ENCODE measurements at places on chromosomes 2 and 18.

GRCh38 chr2:101524806-101525430, 50.0 kb upstream of the RFX8 start:
- no peak for DNase-seq

DNA sequence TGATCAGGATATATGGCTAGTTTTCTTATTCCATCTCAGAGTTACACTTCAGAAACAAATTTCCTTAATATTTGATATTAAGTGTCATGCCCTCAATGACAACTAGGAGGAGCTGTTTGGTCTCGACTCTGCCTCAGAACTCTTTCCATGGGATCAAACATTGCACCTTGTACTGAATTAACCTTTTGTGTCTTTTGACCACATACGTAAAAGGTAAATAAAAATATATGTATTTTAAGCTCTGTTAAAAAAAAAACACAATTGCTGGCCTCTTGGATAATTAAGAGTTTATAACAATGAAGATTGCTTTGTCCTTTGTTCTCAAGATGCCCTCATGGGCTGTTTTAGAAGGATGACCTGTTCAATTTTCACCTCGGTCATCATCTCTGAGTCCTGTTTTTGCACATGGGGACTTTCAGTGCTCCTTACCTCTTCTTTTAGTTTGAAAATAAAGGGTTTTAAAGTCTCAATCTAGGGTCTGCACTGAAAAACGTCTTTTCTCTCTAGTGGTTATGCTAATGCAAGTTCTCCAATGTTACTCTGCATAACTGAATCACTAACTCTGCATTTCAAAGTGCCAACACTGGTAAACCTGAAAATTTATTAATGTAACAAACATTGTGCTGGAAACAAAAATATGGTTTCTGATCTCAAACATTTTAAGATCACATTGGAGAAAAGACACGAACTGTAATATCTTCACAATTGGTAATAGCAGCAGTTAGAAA, 18.8 kb upstream of the FN1 start:
- DNase-seq = no peak

- no peak for DNase-seq
Observed at GRCh38 chr18:27959101-27959500, 217.8 kb downstream of the CDH2 start.

DNA sequence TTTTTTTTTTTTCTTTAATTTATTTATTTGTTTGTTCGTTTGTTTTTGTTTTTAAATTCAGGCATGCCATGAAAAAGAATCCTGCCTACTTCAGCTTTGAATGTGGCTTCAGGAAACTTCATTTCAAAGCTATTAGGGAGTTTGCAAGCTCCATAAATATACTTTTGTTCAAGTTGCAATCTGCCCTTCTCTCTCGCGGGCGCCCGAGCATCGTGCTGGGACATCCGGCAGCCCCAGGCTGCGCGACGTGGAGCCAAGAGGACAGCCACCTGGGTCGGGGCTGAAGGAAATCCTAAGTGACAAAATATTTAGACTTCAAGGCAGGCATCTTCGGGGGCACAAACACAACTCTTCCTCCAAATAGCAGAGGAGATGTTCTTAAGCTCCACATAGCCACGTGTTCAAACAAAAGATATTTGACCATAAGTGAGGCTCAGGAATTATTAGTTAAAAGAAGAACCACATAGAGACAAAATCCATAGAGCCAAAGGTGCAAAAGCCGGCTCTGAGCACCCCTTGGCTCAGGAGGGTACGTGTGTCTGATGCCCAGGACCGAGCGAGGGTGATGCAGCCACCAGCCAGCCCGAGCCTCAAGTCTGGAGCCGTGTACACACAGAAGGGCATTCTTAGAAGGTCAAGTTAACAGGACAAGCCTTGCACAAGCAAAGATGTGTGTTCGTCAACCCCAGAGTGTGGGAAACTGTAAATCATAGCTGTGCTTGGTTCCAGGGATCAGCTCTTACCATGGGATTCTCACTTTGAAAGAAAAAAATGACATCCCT, 256.5 kb upstream of the SALL3 start:
- DNase-seq = no peak

- DNase-seq = no peak
Observed at GRCh38 chr2:146004462-146004861, 1484.5 kb upstream of the ZEB2 start.

- peak; percentile 33 for DNase-seq
Observed at GRCh38 chr18:48295586-48296311, 113.4 kb downstream of the ZBTB7C start.

- no peak for DNase-seq
Observed at GRCh38 chr2:10383960-10384734, 64.0 kb downstream of the ODC1 start.

DNA sequence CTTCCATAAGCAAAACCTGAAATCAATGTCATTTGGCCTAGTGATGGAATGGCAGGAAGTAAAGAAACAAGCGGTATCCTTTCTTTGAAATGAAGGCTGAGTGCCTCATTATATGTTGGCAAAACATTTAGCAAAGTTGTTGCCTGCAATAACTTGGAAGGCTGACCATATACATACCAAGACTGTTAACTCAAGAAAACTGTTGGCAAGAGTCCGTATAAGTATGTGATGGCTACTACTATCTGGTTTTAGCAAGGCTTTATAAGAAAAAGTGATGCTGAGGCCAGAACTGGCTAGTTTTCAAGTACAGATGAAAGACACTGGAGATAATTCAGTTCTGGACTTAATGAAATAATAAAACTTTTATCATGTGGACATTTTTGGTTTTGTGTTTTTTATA, 356.2 kb downstream of the ZNF521 start:
- DNase-seq = no peak

- DNase-seq = no peak
Observed at GRCh38 chr2:46997884-46998283, 82.3 kb upstream of the MCFD2 start.

Data from activated CD8-positive, alpha-beta memory T cell treated with anti-CD3 and anti-CD28 coated beads for 24 hours (primary cell).